ENCODE measurements at places on chromosomes 7 and 10.

DNA sequence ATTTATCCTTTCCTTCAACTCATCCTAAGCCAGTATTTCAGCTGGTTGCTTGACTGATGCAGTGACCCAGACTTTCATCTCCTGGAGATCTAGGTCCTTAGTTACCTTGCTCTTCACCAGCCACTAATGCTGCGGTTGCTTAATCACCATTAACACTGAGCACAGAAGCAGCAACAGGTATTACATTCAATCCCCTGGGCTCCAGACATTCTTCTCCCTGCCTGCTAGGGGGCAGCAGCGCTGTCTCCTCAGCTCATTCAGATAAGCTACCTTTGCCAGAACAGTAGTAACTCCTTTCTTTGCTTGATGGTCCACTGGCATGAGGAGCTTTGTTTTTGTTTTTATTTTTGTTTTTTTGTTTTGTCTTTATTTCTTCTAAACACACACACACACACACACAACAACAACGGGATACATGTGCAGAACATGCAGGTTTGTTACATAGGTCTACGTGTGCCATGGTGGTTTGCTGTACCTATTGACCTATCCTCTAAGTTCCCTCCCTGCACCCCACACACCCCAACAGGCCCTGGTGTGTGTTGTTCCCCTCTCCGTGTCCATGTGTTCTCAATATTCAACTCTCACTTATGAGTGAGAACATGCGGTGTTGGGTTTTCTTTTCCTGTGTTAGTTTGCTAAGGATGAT lies 1043.2 kb upstream of the C7orf33 start:
- DNase-seq = no peak

- no peak for DNase-seq
Observed at GRCh38 chr10:132520177-132520811, 17.3 kb upstream of the INPP5A start.

DNA sequence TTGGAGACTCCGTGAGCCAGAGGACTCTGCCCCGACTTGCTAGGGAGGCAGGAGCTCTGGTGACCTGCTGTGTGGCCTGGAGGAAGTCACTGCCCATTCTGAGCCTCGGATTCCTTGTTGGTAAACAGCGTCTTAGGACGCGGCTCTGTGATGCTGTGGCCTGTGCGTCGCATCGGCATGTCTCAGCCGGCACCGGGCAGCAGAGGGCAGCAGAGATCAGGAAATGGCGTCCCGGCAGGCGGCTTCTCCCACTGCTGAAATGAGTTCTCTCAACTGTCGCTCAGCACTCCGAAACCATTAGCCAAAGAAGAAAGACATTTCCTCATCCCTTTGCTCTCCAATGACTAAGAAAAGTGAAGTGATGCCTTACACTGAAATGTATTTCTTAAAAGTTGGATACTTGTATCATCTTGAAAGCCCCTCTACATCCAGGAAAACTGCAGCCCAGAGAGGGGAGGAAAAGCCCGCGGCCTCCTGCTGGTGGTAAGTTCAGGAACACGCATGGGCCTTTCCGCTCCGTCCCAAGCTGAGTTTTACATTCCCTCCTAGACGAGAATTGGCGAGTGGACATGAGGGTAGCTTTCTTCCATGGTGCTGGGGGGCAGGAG lies 91.7 kb downstream of the WDR11 start:
- peak; percentile 61 for DNase-seq

- no peak for DNase-seq
Observed at GRCh38 chr10:14625192-14625631, 149.5 kb downstream of the FAM107B start.

- DNase-seq = no peak
Observed at GRCh38 chr7:2306688-2307087, 7.6 kb downstream of the SNX8 start.

- no peak for DNase-seq
Observed at GRCh38 chr7:69608878-69609277, 10.6 kb downstream of the AUTS2 start.

GRCh38 chr7:73519867-73520672 lies 2.0 kb downstream of the BAZ1B start:
- no peak for DNase-seq

- no peak for DNase-seq
Observed at GRCh38 chr10:86899670-86900276, 57.6 kb downstream of the MMRN2 start.

GRCh38 chr7:50281680-50282445 lies 22.7 kb upstream of the IKZF1 start:
- no peak for DNase-seq

GRCh38 chr7:116236020-116236630 lies 25.8 kb downstream of the TES start:
- peak; percentile 41 for DNase-seq

- DNase-seq = no peak
Observed at GRCh38 chr10:4051011-4051640, 266.1 kb upstream of the KLF6 start.

GRCh38 chr7:157235357-157236333 lies 96.9 kb downstream of the UBE3C start:
- no peak for DNase-seq

GRCh38 chr7:32142649-32143048 lies 72.4 kb upstream of the PDE1C start:
- DNase-seq = no peak

GRCh38 chr10:69215405-69216171 lies 4.5 kb upstream of the HKDC1 start:
- DNase-seq = no peak

DNA sequence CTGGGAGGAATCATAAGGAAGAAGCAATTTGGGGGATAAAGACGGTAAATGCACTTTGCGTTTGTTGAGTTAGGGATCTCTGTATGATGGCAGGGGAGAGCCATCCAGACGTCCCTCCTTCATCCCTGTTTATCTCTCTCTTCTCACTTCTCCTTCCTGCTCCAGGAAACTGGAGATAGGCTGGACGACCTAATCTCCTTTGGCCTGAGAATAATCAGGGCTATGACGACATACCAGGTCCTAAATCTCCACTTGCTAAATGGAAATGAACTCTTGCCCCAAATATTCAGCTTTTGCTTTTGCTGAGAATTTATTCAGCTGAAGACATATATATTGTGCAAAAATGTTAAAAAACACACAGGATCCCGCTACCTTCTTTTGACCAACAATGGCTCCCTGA lies 182.9 kb upstream of the INHBA start:
- DNase-seq = no peak

- DNase-seq = no peak
Observed at GRCh38 chr7:78736548-78736947, 716.9 kb downstream of the MAGI2 start.

DNA sequence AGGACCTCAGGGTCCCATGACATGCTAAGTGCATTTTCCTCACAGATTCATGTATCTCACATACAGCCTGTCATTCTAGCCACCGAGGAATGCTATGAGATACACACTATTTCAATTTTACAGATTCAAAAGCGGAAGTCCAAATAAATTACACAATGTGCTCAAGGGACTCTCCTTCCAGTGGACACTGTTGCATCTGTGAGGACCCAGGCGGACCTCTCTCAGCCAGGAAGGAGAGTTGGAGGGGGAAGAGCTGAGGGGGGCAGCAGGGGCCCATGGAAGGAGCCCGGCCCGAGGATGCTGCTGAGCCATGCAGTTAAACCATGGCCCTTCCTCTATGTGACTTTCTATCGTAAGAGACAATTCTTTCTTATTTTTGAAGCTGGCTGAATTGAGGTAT lies 93.6 kb downstream of the VOPP1 start:
- no peak for DNase-seq

DNA sequence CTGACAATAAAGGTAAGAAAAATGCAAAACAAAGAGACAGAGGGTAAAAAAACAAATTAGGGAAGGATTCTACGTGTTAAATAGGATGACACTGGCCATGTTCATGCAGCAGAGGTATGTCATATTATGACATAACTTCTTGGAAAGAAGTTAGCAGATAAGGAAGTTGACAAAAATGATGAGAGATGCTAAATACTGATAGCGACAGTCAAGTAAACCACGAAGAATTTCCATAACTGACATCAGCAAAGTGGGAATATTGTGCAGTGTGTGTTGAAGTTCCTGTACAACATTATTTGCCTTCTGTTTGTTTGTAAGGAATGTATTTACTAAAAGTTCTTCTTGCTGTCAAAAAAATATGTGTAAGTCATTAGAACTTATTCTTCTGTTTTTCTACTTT lies 29.5 kb downstream of the MDH2 start:
- DNase-seq = no peak

DNA sequence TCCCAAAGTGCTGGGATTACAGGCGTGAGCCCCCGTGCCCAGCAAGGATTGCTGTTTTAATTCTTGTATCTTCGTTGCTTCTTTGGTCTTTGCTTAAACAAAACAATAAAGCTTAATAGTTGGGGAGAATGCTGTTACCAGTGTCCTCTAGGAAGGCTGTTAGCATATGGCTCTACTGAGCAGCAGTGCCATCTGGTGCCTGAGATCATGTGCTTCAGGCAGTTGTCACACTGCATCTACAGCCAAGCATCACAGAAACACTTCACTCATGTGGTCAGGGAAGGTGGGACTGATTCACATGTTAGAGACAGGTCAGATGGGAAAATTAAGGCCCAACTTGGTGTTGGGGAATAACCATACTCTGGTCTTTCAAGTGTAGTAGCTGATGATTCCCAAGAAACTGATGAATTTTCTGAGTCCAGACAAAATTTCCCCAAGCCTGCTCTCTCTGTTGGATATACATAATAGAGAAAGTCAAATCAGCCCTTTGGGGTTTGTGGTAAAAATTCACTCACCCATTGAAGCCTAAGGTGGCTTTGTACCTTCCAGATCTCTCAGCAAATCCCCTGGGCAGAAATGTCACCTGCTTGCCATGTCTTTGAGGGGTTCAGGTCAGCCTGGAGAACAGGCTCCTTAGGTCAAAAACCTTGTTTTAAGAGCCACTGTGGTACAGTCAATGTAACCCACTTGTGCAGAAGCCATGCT lies 28.4 kb downstream of the UBE2D4 start:
- DNase-seq = no peak

- peak; percentile 9 for DNase-seq
Observed at GRCh38 chr7:101816595-101817470, 593 bp upstream of the CUX1 start.

- no peak for DNase-seq
Observed at GRCh38 chr7:80505900-80506500, 5.9 kb downstream of the GNAT3 start.

DNA sequence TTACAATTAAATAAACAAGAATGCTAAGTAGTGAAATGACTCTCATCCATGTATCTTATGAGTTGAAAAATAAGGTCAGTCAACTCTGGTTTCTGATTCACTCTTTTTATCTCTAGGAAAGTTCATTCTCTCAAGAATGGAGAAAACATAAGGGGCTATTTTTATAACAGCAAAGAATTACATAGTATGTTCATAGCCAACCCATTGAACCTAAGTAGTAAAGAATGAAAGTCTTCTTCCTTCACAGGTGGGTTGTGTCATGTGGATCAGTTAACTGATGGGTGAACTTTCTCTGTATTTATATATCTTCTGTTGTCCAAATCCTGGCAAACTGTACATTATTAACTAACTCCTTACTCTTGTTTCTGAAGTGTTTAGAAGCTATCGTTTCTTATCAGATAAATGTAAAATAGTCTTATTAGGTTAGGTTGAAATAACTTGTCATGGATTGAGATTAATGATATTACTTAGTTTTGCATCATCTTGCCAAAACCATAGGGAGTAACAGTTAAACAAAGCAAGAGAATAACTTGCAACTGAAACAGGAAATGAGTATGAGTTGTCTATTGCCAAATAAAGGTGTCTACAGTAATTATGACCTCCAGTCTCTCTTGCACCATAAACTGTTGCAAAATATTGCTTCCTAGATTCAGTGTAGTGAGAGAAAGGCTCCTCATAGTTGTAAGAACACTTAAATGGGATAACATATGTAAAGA lies 86.8 kb downstream of the ANKRD7 start:
- no peak for DNase-seq

- DNase-seq = no peak
Observed at GRCh38 chr7:132646052-132646451, 69.8 kb upstream of the PLXNA4 start.

- no peak for DNase-seq
Observed at GRCh38 chr7:16648551-16648950, 2.6 kb downstream of the BZW2 start.

GRCh38 chr7:16646472-16647072 lies 591 bp downstream of the BZW2 start:
- DNase-seq = no peak

DNA sequence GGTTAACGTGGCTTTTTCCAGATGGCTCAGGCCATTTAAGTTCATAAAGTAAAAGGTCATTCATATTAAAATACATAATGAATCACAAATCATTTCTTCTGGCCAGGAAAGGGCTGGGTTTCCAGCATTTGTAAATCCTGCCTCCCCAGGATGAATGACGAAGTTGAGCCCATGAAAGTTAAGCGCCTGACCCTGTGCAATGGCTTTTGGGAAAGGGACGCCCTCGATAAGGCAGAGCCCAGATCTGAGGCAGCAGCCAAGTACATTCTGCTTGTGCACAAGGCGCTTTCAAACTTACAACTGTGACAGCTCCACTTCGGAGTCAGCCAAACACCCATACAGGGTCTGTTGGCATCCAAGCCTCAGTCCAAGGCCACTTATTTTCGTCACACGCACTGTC lies 2.8 kb downstream of the GIMAP6 start:
- DNase-seq = no peak

DNA sequence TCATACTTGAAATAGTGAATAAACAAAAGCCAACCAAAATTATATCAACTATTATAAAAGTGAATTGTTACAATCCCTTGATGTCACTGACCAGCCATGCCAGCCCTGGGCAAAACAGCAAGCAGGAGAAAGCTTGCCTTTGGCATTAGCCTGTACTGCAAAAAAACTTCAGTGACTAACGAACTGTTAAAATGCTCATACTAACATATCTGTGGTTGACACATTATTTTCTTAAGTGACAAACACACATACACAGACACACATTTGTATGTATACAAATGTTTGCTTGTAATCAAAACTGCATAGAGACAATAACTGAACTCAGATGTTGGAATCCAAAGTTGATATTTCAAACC lies 29.5 kb downstream of the CHCHD3 start:
- no peak for DNase-seq

DNA sequence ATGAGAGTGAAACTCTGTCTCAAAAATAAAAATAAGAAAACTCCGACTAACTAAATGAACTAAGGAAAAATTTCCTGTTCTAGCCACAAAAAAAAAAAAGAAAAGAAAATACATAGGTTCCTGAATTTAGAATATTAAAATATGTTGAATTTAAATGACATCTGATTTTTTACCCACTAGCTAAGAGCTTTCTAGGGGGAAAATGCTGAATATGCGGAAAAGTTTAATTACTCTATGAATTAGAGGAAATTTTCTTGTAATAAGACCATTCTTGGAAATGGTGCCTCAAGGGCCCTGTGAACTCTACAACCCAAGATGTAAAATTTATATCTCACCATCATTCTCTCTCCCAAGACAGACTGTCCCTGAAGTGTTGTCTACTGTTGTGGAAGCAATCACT lies 165.0 kb upstream of the CALN1 start:
- no peak for DNase-seq

GRCh38 chr7:19392246-19392645 lies 247.0 kb upstream of the FERD3L start:
- DNase-seq = no peak

- DNase-seq = no peak
Observed at GRCh38 chr7:36107926-36108631, 45.0 kb upstream of the EEPD1 start.

GRCh38 chr10:77332256-77332655 lies 305.4 kb downstream of the KCNMA1 start:
- no peak for DNase-seq
